Thyroid gland (tissue), 4 donors: ENCODE measurements at places on chromosomes 6 and 20. TPM values are rescaled to one million over a fixed set of nuclear protein-coding genes. Genes with fewer than 3 reads are reported as not detected.

GRCh38 chr6:4378319-4378996, 243.1 kb upstream of the ECI2 start:
- DNase-seq, result no peak
- no peaks in the 10 kb centered on the region for H3K4me1 ChIP-seq
- no peak overlapping the region for H3K27ac ChIP-seq
- no peaks in the 10 kb centered on the region for H3K36me3 ChIP-seq

DNA sequence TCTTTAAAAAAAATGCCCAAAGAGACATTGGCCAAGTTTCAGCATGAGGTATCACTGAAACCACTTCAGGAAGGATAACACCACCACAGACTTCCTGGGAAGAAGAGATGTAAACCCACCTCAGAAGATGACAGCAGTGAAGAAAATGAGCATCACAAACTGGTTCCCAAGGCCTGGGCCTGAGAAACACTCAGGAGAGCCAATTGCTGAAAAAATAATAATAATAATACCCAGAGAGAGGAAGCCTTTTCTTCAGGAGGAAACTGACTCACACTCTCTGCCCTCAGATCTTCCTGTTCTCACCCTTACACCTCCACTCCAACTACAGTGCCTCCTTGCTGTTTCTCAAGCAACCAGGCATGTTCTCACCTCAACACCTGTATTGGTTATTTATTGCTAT, 68.1 kb upstream of the MAFB start:
- peaks cover 4% of the 10 kb centered on the region for H3K4me1 ChIP-seq
- no peak for DNase-seq
- H3K27me3 ChIP-seq, result no peaks in the 10 kb centered on the region
- no peaks in the 10 kb centered on the region for H3K36me3 ChIP-seq
- no peak overlapping the region for H3K4me3 ChIP-seq

The CTAGE9 gene
- total RNA-seq, result 0.75 TPM

The CALHM4 gene
- total RNA-seq, result not detected

The TCP11 gene
- 1.0 TPM for total RNA-seq

DNA sequence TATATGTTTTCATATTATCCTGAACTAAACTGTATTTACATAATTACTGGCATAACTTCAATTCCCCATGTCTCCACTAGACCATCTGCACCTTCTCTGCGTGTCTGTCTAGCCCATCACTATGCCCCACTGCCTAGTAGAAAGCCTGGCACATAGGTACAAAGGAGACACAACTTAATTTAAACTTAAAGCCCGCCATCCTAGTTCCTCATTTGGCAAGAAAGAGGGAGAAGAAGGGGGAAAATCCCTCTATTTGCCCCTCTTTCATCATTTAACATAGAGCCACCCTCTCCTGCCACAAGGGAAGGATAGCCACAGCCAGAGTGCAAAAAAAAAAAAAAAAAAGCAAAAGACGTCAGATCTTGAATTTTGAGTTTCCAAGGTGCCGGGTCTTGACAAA, 1.8 kb downstream of the PKIG start:
- H3K36me3 ChIP-seq, result no peaks in the 10 kb centered on the region
- peaks cover 43% of the 10 kb centered on the region for H3K4me1 ChIP-seq
- no peaks in the 10 kb centered on the region for H3K27me3 ChIP-seq
- H3K4me3 ChIP-seq, result no peak overlapping the region

DNA sequence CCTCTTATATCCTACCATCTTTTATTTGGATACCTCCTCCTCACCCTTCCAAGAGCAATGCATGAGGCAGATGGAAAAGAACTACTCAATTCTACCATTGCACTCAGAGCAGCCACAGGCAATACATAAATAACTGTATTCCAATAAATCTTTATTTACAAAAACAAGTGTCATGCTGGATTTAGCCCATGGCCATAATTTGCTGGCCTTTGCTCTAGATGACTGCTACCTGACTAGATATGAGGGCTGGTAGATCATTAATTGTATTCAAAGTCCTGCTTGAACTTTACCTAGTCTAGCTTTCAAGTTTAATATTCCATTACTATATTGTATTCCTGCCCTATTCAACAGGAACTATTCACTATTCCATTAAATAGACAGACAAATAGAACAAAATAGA, 37.1 kb downstream of the AFG1L start:
- no peak overlapping the region for H3K27ac ChIP-seq
- H3K4me1 ChIP-seq, result no peaks in the 10 kb centered on the region
- no peaks in the 10 kb centered on the region for H3K27me3 ChIP-seq
- H3K4me3 ChIP-seq, result no peak overlapping the region

The KCNK5 gene
- total RNA-seq, result 12.5 TPM

DNA sequence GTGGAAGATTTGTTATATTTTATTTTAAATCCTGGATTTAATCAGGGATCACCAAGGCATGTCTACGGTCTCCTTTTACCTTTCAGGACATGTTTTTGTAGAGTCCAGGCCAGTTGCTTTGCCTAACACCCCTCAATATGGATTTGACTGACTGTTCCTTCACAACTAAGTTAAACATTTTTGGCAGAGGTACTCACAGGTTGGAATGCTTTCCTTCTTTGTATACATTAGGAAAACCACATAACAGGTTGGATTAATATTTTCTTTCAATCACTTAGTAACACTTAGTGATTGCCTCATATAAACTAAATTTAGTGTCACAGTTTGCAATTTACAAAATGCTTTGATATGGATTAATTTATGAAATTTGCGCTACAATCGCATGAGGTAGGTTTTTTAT, 64.5 kb downstream of the IPCEF1 start:
- no peak for DNase-seq
- no peak overlapping the region for H3K4me3 ChIP-seq
- no peaks in the 10 kb centered on the region for H3K36me3 ChIP-seq
- H3K27ac ChIP-seq, result peak overlapping the region; percentile 95
- peaks cover 45% of the 10 kb centered on the region for H3K4me1 ChIP-seq

GRCh38 chr6:10099529-10100140, 315.2 kb downstream of the TFAP2A start:
- H3K4me1 ChIP-seq, result no peaks in the 10 kb centered on the region
- no peak overlapping the region for H3K4me3 ChIP-seq
- no peak for DNase-seq

- H3K36me3 ChIP-seq, result no peaks in the 10 kb centered on the region
- DNase-seq, result no peak
- no peak overlapping the region for H3K4me3 ChIP-seq
- no peaks in the 10 kb centered on the region for H3K4me1 ChIP-seq
- H3K27ac ChIP-seq, result no peak overlapping the region
Observed at GRCh38 chr6:132404736-132405135, 3.5 kb upstream of the MOXD1 start.

GRCh38 chr6:35011096-35012041, 122.3 kb downstream of the ANKS1A start:
- H3K4me1 ChIP-seq, result peaks cover 70% of the 10 kb centered on the region
- H3K4me3 ChIP-seq, result no peak overlapping the region
- no peaks in the 10 kb centered on the region for H3K27me3 ChIP-seq
- DNase-seq, result peak; percentile 33

- H3K36me3 ChIP-seq, result no peaks in the 10 kb centered on the region
- no peak for DNase-seq
- no peak overlapping the region for H3K27ac ChIP-seq
- no peaks in the 10 kb centered on the region for H3K27me3 ChIP-seq
- peaks cover 21% of the 10 kb centered on the region for H3K4me1 ChIP-seq
Observed at GRCh38 chr6:43716099-43716498, 28.5 kb upstream of the MRPS18A start.

DNA sequence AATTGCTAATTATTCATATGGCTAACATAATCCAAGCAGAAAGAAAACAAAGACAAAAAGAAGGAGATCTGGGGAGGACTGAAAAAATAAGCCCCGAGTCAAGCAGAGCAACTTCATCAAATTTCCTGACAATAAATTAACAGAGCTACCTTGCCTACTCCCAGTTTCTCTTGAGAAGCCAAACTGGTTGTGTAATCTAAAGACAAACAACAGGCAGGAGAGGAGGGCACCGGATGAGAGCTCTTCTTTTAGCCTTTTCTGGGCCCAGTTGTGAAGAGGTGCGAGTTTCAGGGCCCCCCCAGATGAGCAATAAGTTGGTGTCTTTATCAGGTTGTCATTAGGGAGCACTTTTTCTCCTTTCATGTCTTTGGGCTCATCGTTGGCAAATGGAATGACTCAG, 197.1 kb upstream of the PCSK2 start:
- no peak for DNase-seq
- no peaks in the 10 kb centered on the region for H3K36me3 ChIP-seq
- no peaks in the 10 kb centered on the region for H3K27me3 ChIP-seq
- peaks cover 4% of the 10 kb centered on the region for H3K4me1 ChIP-seq

DNA sequence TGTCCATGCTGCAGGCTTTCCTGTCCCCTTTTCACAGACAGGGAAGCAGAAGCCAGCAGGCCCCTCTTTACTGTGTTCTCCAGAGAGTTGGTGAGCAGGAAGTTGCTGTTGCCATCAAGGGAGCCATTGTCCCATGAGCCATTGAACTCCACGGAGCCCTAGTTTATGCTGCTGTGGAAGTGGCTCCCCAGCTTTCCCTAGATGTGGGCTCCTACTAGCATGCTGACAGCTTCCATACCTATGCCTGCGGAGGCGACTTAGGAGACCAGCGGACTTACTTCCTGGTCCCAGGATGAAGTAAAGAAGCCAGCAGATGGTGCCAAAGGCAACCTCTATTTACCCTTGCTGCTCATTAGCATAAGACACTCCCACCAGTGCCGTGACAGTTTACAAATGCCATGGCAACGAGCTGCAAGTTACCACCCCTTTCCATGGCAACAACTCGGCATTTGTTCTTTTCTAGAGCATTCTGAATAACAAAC, 30.8 kb upstream of the FKBP1A start:
- DNase-seq, result no peak
- no peak overlapping the region for H3K4me3 ChIP-seq
- H3K27ac ChIP-seq, result no peak overlapping the region
- no peaks in the 10 kb centered on the region for H3K36me3 ChIP-seq
- H3K4me1 ChIP-seq, result no peaks in the 10 kb centered on the region

The GCLC gene
- total RNA-seq, result 67.3 TPM

DNA sequence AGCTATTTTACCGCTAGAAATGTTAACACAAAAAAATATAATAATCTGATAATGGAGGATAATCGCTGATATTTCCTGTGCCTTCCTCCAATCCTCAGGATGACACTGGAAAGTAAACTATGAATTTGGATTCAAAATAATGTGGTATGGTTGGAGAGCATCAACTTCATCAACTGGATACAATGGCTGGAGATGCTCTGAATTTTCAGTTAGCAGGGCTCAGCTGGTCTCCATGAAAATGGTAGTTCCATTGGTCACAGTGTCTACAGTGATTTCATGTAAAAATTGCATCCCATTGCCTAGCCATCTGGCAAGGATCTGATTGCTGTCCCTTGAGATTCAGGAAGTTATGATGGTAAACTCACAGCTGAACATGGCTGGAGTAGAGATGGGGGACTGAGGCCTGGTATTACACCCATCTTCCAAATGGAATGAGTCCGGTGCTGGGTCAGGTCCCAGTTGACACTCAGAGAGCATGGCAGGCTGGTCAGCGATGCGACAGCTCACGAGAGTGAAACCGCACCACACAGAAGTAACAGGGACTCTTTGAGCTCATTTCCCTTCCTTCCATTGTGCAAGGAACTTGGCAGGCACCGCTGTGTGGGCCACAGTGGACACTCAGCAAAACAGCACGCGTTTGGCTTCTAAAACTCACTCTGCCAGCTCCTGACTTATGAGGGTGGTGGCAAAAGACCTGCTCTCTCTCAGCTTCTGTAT, 142.4 kb upstream of the TNFAIP3 start:
- H3K4me3 ChIP-seq, result no peak overlapping the region
- no peaks in the 10 kb centered on the region for H3K4me1 ChIP-seq
- no peaks in the 10 kb centered on the region for H3K36me3 ChIP-seq
- no peak for DNase-seq
- H3K27me3 ChIP-seq, result no peaks in the 10 kb centered on the region
- no peak overlapping the region for H3K27ac ChIP-seq

The PRPH2 gene
- total RNA-seq, result 4.7 TPM

- H3K27me3 ChIP-seq, result no peaks in the 10 kb centered on the region
- peaks cover 3% of the 10 kb centered on the region for H3K4me1 ChIP-seq
- H3K27ac ChIP-seq, result no peak overlapping the region
- H3K4me3 ChIP-seq, result no peak overlapping the region
Observed at GRCh38 chr20:10312111-10312510, 93.5 kb downstream of the SNAP25 start.

- DNase-seq, result no peak
- no peaks in the 10 kb centered on the region for H3K27me3 ChIP-seq
- H3K4me3 ChIP-seq, result no peak overlapping the region
- H3K4me1 ChIP-seq, result no peaks in the 10 kb centered on the region
Observed at GRCh38 chr20:53294804-53295203, 298.8 kb downstream of the ZNF217 start.

The POM121L2 gene
- total RNA-seq, result not detected

The SASH1 gene
- 235 TPM for total RNA-seq

GRCh38 chr6:5781966-5782556, 224.7 kb downstream of the NRN1 start:
- DNase-seq, result no peak
- H3K27me3 ChIP-seq, result no peaks in the 10 kb centered on the region
- no peaks in the 10 kb centered on the region for H3K36me3 ChIP-seq
- H3K4me3 ChIP-seq, result no peak overlapping the region
- no peaks in the 10 kb centered on the region for H3K4me1 ChIP-seq

The BPI gene
- total RNA-seq, result not detected

DNA sequence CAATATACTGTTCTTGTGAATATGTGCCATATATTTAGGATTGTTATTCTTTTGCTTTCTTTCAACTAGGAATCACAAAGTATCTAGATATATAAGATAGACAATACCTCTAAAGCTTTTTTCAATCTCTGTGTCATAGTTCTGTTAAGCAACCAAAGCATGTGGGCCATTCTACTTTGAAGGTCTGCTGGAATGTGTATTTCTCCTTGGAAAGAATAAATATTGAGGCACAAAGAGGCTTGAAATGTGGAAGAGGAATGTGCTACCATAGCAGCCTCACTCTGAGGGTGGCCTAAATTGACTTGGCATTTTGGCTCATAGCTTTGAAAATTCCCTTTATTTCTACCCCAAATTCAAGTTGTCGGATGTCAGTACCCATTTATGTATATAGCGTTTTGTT, 488.5 kb upstream of the MAN1A1 start:
- H3K4me1 ChIP-seq, result no peaks in the 10 kb centered on the region
- no peak for DNase-seq
- no peak overlapping the region for H3K27ac ChIP-seq
- no peaks in the 10 kb centered on the region for H3K36me3 ChIP-seq
- no peak overlapping the region for H3K4me3 ChIP-seq

GRCh38 chr6:153436351-153436750, 305.3 kb upstream of the RGS17 start:
- H3K36me3 ChIP-seq, result no peaks in the 10 kb centered on the region
- no peak overlapping the region for H3K27ac ChIP-seq
- no peaks in the 10 kb centered on the region for H3K4me1 ChIP-seq
- DNase-seq, result no peak
- H3K4me3 ChIP-seq, result no peak overlapping the region

GRCh38 chr6:127263481-127263880, 3.2 kb upstream of the RNF146 start:
- no peak overlapping the region for H3K4me3 ChIP-seq
- peaks cover 5% of the 10 kb centered on the region for H3K4me1 ChIP-seq
- no peak overlapping the region for H3K27ac ChIP-seq
- no peak for DNase-seq
- no peaks in the 10 kb centered on the region for H3K36me3 ChIP-seq
